Stromal cell of bone marrow (primary cell): ENCODE measurements at places on chromosomes 3 and 15.

GRCh38 chr3:71066356-71066755 lies 517.2 kb downstream of the FOXP1 start:
- DNase-seq = no peak

DNA sequence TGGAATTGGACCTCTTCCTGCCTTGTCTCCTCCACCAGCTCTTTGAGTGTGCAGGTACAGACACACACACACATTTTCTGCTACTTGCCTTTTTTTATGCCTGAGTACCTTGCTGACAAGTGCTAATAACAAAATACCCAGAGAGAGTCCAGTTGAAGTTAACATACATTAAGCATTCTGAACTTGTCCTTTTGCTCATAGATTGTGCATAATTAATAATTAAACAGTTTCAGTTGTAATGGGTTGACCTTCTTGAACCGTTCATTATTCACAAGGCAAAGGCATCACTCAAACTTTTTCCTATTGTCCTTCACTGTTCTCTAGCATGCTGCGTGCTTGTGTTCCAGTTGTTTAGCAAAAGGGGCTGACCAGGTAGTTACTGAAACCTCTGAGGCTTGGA lies 59.6 kb upstream of the SKOR1 start:
- no peak for DNase-seq

DNA sequence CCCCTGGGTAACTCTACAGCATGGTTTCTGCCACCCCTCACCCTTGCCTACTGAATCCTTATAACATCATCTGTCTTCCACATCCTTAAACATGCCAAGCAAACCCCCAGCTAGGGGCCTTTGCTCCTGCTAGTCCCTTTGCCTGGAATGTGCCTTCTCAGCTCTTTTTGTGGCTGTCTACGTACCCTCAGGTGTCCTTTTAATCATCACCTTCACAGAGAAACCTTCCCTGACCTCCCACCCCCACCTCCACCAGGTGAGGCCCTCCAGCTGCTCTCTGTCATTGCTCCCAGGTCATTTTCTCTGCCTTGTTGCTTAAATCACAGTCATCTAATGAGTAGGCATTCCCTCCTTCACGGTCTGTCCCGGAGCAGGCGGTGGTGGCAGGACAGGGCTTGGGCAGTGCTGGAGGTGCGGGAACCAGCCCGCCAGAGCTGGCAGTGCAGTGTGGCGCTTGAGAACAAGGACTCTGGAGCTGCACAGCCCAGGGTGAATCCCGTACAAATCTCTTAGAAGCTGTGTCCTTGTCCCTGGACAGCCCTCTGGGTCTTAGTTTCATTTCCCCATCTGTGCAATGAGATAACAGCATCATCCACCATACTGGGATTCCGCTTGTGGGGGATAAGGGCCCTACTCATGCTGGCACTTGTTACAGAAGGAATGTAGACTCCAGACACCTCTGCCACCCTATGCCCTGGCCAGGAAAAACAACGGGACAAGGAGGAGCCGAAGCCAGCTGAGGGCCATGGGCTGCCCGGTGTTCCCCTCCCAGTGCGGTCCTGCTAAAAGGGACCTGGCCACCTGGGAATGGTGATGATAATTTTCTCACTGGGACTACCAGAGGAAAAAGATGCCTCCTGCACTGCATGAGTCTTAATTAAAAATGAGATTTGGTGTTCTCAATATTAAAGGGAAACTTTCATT lies 52.1 kb upstream of the IQSEC1 start:
- no peak for DNase-seq

DNA sequence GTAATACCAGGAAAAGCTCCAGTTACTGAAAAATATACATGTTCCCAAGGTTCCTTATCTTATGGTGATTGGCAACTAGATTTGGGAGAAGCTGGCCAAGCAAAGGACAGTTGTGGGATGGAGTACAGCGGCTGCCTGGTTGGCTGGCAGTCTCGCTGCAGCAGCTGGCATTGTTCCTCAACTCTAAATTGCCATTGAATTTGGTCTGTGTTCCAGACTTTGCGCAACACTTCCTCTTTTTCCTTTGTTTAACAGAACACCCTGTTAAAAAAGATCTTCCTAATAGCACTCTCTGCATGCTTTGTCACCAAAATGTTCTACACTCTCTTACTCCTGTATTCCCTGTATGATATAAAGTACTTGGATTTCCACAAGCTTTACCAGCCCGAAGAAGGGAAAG lies 420.6 kb upstream of the RBMS3 start:
- no peak for DNase-seq

- no peak for DNase-seq
Observed at GRCh38 chr15:34653992-34654391, 70.5 kb upstream of the GOLGA8B start.

GRCh38 chr15:26572602-26573350 lies 200.1 kb downstream of the GABRB3 start:
- DNase-seq = no peak

GRCh38 chr15:95498961-95499360 lies 831.5 kb upstream of the NR2F2 start:
- DNase-seq = no peak

GRCh38 chr3:18288243-18288642 lies 136.9 kb downstream of the SATB1 start:
- no peak for DNase-seq

DNA sequence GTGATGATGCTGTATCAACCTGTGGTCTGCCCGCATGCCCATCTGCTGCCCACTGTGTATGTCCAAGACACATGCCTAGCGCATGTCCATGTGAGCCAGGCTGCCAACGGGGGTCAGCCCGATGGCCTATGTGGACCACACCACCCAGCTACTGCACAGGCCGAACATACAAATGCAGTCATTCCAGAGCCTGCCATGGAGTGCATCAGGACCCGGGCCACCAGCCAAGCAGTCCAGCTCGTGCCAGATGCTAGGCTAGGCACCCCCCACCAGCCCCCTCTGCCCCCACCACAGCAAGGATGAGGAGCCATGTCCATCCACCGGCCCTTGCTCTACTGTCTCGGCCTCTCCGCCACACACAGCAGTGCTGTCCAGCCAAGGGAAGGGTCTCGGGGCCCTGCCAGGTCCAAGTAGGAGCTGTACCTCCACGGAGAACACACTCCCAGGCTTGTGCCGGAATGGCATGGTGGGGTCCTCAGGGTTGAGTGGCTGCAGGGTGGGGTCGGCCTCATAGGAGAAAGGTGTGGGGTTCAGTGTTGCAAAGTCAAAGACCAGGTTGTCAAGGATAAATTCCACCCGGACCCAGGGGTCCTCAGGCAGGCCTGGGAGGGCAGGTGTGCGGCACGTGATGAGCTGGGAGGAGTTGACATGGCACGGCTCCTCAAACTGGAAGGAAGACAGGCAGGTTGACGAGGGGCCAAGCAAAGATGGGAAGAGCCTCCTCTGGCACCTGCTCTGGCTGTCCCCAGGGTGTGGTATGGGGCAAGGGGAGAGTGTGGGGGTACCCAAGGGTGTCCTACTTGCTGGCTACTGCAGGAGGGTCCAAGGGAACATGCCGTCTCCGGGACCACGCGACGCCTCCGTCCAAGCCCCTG lies 15.3 kb downstream of the PLXNB1 start:
- no peak for DNase-seq

- peak; percentile 33 for DNase-seq
Observed at GRCh38 chr15:25469377-25469776, 30.6 kb upstream of the UBE3A start.

DNA sequence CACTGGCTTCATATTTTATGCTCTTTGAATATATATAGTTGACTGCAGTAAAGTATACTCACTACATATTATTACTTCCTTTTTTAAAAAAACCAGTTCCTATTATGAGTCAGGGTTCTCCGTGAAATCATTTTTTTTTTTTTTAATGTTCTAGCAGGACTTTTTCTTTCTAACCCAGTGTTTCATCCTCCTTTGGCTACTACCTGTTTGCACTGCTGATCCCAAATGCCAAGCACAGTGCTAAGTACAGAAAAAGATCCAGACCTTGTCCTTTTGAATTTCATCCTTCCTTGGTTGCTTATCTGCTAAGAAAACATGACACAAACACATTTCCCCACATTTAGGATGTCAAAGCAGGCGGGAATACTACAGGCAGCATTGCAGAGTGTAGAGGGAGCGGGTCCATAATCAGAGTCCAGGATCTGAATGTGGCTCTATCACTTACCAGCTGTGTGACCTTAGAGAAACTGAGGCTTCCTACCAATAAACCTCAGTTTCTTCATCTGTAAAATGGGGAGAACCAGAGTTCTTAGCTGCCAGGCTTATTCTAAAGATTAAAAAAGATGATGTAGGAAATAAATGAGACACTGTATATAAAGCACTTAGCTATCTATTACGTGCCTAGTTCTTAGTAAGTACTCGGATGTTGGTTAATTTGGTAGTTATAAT lies 37.2 kb upstream of the ANPEP start:
- no peak for DNase-seq
